ENCODE measurements at places on chromosomes 1 and 21. TPM values are rescaled to one million over a fixed set of nuclear protein-coding genes. Genes with fewer than 3 reads are reported as not detected.

Gene VHLL
- not detected for polyA plus RNA-seq

Gene C1QC
- not detected for polyA plus RNA-seq

Gene TTC22
- polyA plus RNA-seq, result 1.1 TPM

Gene GBP3
- polyA plus RNA-seq, result 8.5 TPM

Gene FMO2
- not detected for polyA plus RNA-seq

Gene SPOCD1
- polyA plus RNA-seq, result not detected

- H3K4me3 ChIP-seq, result no peak overlapping the region
- no peak for DNase-seq
- no peaks in the 10 kb centered on the region for H3K36me3 ChIP-seq
- H3K27me3 ChIP-seq, result peaks cover 7% of the 10 kb centered on the region
Observed at GRCh38 chr21:46011267-46011967, 29.8 kb downstream of the COL6A1 start.

DNA sequence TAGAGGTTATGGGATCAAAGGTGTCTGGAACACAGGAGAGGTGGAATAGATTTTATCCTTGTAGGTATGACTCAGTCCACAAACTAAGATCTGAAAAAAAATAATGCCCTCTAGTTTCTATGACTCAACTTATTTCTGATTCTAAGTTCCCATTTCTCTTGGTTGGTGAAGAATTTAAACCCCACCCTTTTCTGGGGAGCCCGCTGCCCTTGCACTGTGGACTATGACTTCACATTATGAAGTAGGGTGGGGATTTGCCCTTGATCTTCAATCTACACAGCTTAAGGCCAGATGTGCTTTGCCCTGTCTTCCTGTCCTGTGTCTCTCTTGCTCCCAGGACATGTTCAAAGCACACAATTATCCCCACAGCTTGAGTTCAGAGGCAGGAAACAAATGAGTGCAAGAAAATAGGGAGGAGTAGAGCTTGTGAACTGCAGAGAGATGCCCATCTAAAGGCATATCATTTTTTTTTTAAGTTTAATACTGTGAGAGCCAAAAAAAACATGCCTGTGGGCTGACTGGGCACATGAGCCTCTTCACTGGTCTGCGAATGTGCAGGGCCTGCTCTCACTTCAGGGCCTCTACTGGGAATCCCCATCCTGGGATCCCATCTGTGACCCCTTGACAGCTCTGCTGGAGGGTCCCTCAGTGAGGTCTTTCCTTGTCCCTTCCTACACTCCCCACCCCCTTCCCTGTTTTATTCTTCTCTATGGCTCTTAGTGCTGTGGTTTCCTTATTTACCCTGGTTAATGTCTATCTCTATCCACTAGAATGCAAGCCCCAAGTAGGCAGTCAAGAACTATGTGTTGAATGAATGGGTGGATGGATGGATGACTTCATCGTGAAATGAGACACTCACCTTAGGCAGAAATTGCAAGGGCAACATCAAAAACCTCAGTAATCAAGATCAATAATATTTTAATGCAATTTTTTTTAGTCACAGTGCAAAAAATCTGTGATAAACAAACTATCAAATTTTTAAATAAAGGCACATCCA lies 61.5 kb downstream of the CD58 start:
- H3K4me3 ChIP-seq, result no peak overlapping the region
- no peaks in the 10 kb centered on the region for H3K27me3 ChIP-seq
- DNase-seq, result no peak
- no peak overlapping the region for H3K27ac ChIP-seq

- H3K27me3 ChIP-seq, result no peaks in the 10 kb centered on the region
- no peak overlapping the region for H3K27ac ChIP-seq
- H3K4me1 ChIP-seq, result peaks cover 5% of the 10 kb centered on the region
- H3K36me3 ChIP-seq, result no peaks in the 10 kb centered on the region
- DNase-seq, result no peak
Observed at GRCh38 chr1:160993544-160994193, 27.3 kb downstream of the F11R start.

DNA sequence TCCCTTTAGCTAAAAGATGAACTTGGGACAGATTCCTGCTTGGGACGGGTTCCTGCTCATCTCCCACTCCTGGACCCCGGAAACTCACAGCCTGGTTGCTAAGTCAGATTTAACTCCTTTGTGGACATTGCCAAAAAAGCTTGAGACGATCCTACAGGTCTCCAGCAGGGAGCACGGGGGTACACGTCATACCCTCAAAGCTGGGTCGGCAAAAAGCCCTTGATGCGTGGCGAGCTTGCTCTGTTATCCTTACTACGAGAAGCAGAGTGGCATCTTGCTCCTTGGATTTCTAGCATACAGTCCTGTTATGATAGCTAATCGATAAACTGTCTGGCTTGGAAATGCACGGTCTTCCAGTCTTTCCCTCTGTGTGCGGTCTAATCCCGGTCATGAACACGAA lies 60.8 kb upstream of the KRTAP19-8 start:
- no peak overlapping the region for H3K27ac ChIP-seq
- H3K27me3 ChIP-seq, result peaks cover 8% of the 10 kb centered on the region
- H3K36me3 ChIP-seq, result no peaks in the 10 kb centered on the region
- no peak overlapping the region for H3K4me3 ChIP-seq
- no peak for DNase-seq

- no peak overlapping the region for H3K27ac ChIP-seq
- H3K36me3 ChIP-seq, result no peaks in the 10 kb centered on the region
- no peak for DNase-seq
- H3K4me1 ChIP-seq, result no peaks in the 10 kb centered on the region
- peaks cover 22% of the 10 kb centered on the region for H3K27me3 ChIP-seq
Observed at GRCh38 chr1:54649130-54649898, 7.7 kb downstream of the MROH7 start.

DNA sequence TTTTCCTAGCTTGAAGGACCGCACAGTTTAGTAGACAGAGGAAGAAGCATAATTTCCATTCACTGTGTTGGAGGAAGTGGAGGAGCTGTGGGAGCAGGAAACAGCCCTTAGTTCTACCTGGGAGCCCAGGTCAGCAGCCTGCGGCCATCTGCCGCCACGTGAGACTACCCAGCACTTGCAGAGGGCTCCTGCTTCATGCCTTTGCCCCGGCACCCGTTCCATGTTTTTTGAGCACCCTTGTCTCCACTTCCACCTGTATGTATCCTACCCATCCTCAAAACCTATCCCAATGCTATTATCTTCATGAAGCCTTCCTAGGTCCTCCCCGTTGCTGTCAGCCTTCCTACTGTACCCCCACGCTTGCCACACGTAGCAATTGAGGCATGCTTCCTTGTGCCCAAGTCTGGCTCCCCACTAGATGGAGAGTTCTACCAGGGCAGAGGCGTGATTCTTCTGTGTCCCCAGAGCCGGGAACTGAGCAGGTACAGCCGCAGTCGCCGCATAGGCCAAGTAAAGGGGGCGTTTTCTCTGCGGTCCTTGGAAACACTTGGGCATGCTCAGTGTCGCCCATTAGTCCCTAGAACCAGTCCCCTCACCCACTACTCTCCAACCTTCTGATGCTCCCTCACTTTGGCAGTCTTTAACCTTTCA lies 1.9 kb downstream of the SLC6A9 start:
- peaks cover 29% of the 10 kb centered on the region for H3K4me1 ChIP-seq
- DNase-seq, result no peak
- H3K4me3 ChIP-seq, result peak overlapping the region; percentile 89

GRCh38 chr1:41580021-41580420 lies 95.5 kb upstream of the EDN2 start:
- H3K4me3 ChIP-seq, result no peak overlapping the region
- DNase-seq, result no peak
- H3K36me3 ChIP-seq, result no peaks in the 10 kb centered on the region
- H3K4me1 ChIP-seq, result peaks cover 11% of the 10 kb centered on the region
- no peaks in the 10 kb centered on the region for H3K27me3 ChIP-seq
- H3K27ac ChIP-seq, result no peak overlapping the region

DNA sequence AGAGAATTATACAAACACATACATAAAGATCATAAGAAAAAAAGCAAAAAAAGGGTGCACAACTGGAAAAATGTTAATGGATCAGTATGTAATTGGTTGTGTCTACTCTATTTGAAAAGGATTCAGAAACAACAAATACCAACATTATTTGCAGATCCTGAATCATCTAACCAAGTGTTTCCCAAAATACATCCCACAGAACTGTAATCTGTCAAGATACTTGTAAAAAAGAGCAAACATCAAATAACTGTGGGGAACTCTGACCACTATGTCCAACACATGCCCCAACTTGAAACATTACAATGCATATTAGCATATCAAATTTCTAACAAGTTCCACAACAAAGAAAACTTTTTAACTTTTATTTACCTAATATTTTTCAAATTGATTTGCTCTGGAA lies 22.6 kb downstream of the ANKRD13C start:
- peaks cover 23% of the 10 kb centered on the region for H3K4me1 ChIP-seq
- H3K27me3 ChIP-seq, result no peaks in the 10 kb centered on the region
- no peaks in the 10 kb centered on the region for H3K36me3 ChIP-seq
- no peak overlapping the region for H3K4me3 ChIP-seq
- no peak overlapping the region for H3K27ac ChIP-seq
- no peak for DNase-seq

- H3K4me3 ChIP-seq, result no peak overlapping the region
- H3K27ac ChIP-seq, result no peak overlapping the region
- H3K27me3 ChIP-seq, result peaks cover 22% of the 10 kb centered on the region
- H3K4me1 ChIP-seq, result peaks cover 6% of the 10 kb centered on the region
Observed at GRCh38 chr1:8016210-8016894, 9.8 kb downstream of the ERRFI1 start.

DNA sequence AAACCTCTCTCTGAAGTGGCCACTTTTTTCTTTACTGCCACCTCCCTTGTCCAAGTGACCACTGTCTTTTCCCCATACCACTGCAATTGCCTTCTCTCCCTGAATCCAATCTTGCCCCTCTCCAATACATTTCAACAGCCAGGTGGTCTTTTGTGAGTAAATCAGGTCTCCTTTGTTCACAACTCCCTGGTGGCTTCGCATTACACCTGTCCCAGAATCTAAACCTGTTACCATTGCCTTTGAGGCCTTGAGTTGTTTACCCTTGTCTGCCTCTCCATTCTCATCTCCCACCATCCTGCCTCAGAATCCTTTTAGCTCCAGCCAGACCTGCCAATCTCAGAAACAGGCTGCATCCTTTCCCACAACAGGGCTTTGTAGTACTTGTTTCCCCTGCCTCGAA lies 21.8 kb upstream of the DYNLT5 start:
- no peak overlapping the region for H3K4me3 ChIP-seq
- DNase-seq, result no peak
- H3K27me3 ChIP-seq, result peaks cover 6% of the 10 kb centered on the region
- no peak overlapping the region for H3K27ac ChIP-seq

GRCh38 chr21:42844411-42845113 lies 34.8 kb downstream of the WDR4 start:
- peaks cover 9% of the 10 kb centered on the region for H3K4me1 ChIP-seq
- DNase-seq, result no peak
- peaks cover 15% of the 10 kb centered on the region for H3K36me3 ChIP-seq
- H3K4me3 ChIP-seq, result no peak overlapping the region
- no peak overlapping the region for H3K27ac ChIP-seq

DNA sequence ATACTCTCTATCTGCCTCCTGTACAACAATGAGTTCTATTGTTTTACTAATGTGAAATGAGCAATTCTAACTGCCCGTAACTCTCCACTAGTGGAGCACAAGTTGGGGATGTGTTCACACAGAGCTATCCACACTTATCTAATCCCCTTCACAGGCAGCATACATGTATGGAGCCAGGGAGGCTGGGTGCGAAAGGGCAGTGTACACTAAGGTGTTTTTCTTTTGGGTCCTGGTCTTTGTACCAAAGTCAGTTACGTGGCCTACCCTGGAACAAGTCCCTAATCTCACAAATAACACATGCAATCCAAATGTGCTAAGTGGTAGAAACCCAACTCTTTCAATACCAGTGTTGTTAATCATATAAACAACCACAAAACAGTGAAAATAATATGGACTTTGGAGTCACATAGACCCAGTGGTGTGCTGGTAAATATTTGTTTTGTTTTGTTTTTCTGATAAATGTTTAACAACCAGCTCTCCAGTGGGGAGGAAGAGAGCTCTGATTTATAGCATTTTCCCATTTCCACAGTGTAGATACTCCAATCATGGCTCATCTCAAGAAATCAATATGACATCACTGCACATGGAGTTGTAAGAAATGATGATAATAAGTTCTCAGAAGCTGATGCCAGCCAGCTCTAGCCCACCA lies 319.9 kb upstream of the DUSP10 start:
- H3K27ac ChIP-seq, result no peak overlapping the region
- H3K4me1 ChIP-seq, result no peaks in the 10 kb centered on the region
- no peaks in the 10 kb centered on the region for H3K27me3 ChIP-seq

GRCh38 chr21:44972821-44973220 lies 33.0 kb downstream of the SLX9 start:
- DNase-seq, result no peak
- no peak overlapping the region for H3K4me3 ChIP-seq
- H3K27me3 ChIP-seq, result no peaks in the 10 kb centered on the region

- H3K27me3 ChIP-seq, result no peaks in the 10 kb centered on the region
- H3K4me3 ChIP-seq, result peak overlapping the region; percentile 3
- DNase-seq, result no peak
- peaks cover 72% of the 10 kb centered on the region for H3K4me1 ChIP-seq
- H3K36me3 ChIP-seq, result peaks cover 31% of the 10 kb centered on the region
- H3K27ac ChIP-seq, result no peak overlapping the region
Observed at GRCh38 chr1:167641786-167642500, 11.9 kb downstream of the RCSD1 start.

GRCh38 chr1:87100271-87100670 lies 185.8 kb downstream of the HS2ST1 start:
- no peak overlapping the region for H3K4me3 ChIP-seq

DNA sequence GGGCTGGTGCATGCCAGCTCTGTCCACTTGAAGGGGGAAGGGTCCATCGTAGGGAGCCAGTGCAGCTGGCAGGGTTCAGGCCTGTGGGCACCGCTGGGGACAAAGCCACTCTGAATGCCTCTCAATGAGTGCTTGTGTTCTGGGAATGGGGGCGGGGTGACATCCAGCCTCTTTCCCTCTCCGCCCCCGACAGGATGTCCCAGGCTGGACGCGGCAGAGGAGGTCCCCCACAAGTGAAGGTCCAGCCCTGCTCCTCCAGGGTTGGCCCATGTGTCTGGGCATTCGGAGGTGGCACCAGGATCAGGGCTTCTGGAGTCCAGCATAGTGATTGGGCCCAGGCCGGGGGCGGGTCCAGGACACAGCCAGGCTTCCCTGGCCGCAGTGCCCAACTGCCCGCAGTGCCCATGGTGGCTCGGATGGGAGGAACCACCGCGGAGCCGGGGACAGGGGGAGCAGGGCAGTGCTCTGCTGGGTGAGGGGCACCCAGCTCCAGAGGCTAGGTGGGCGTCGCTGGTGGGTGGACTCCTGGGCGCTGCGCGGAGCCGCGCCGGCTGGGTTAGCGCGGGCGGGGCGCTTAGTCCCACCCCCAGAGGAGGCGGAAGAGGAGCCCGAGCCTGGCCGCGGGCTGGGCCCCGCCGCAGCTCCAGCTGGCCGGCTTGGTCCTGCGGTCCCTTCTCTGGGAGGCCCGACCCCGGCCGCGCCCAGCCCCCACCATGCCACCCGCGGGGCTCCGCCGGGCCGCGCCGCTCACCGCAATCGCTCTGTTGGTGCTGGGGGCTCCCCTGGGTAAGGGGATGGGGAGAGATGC lies at the start of gene SHISA4:
TSS of gene SHISA4 (plus strand) at position 617 of the 808 bp plus-strand sequence. CDS start at position 714, 97 bp downstream.
- H3K36me3 ChIP-seq, result no peaks in the 10 kb centered on the region
- H3K27me3 ChIP-seq, result peaks cover 55% of the 10 kb centered on the region
- DNase-seq, result no peak
- peak within 1 kb of the TSS; percentile 65 for H3K27ac ChIP-seq

GRCh38 chr1:51627672-51628071 lies 10.8 kb downstream of the OSBPL9 start:
- H3K4me3 ChIP-seq, result no peak overlapping the region
- peaks cover 7% of the 10 kb centered on the region for H3K36me3 ChIP-seq
- H3K4me1 ChIP-seq, result peaks cover 31% of the 10 kb centered on the region

GRCh38 chr21:18449605-18450550 lies 46.3 kb upstream of the TMPRSS15 start:
- H3K27me3 ChIP-seq, result no peaks in the 10 kb centered on the region
- H3K4me1 ChIP-seq, result peaks cover 17% of the 10 kb centered on the region
- peaks cover 2% of the 10 kb centered on the region for H3K36me3 ChIP-seq
- H3K27ac ChIP-seq, result peak overlapping the region; percentile 64

Data from naive B cell (primary cell).